ENCODE measurements at places on chromosomes 6 and 20.

GRCh38 chr6:131129689-131130553, 5.3 kb upstream of the AKAP7 start:
- no peak for DNase-seq

DNA sequence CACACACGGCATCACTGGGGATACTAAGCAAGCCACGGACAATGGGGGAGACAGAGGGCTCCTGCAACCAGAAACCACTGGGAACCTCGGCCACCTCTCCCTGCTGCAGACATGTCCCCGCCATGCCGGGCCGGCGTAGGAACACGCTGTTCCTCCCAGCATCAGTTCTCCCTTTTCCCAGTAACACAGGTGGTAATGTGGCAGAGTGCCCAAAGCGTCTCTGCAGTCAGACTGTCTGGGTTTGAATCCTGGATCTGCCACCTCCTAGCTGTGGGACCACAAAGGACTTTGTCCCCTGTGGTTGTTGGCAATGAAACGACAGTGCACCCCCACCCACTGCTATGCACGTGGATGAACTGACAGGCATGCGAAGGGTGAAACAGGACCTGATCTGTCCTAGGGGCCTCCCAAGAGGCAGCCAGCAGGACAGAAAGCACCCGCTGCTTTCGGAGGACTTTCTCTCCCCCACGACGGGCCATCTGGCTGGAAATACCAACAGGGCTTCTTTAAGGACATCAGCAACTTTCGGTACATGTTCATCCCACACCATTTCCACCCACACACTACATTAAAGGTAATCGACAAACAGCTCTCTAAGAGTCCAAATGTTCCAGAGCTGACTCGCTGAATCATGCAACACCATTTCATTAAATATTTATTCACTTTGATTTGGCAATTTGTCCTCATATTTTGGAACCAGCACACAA, 74.1 kb downstream of the SULF2 start:
- DNase-seq, result no peak

GRCh38 chr6:97864366-97864765, 581.4 kb upstream of the MMS22L start:
- no peak for DNase-seq

- peak; percentile 19 for DNase-seq
Measured at GRCh38 chr6:136643850-136644596, 93.8 kb upstream of the MAP7 start.

DNA sequence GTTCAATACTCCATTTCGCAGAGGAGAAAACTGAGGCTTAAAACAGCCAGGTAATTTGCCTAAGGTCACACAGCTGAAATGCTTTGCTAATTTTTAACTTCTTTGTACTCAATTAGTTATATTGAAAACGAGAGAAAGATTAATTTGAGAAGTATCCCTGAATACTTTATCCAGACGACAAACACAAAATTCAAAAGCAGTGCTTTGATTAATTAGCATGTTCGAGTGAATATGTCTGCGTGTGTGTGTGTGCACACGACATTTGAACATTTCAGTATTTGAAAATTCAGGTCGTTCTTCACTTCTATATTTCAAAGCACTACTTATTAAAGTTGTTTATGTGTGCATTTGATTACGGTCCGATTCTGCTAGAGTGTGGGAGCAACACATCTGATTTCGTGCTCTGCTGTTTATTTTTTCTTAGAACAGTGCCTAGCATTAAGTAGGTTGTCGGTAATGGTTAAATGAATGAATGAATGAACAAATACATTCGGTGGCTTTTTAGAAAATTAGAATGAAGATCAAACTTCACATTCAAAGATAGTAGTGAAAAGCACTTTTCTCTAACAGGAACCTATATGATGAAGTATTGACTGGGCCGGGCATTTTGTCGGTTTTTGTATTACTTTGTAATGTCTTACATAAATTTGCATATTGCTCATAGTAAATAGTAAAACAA, 36.9 kb upstream of the SYNCRIP start:
- DNase-seq, result no peak

- no peak for DNase-seq
Measured at GRCh38 chr6:28408076-28408802, 8.7 kb upstream of the ZSCAN12 start.

- no peak for DNase-seq
Measured at GRCh38 chr6:33677143-33677660, 34.3 kb downstream of the UQCC2 start.

GRCh38 chr20:37651932-37652331, 41.9 kb upstream of the CTNNBL1 start:
- no peak for DNase-seq

DNA sequence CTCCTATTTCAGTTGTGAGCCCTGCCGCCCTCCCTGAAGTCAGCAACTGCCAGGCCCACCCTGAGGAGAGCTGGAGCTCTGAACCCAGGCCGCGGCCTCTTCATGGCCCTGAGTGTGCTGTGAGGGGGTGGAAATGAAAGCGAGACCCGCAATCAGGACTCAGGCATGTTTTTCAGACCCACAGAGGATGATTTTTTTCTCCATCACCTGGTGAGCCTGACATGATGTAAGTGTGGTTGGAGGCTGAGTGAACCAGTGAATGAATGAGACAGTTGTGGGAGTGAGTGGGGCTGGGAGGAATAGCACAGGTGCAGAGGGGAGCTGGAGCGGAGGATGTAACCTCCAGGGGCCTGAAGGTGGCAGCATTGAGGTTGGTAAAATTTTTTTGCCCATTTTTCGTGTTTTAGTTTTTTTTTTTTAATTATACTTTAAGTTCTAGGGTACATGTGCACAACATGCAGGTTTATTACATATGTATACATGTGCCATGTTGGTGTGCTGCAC, 18.3 kb downstream of the RAET1L start:
- DNase-seq, result no peak

- DNase-seq, result no peak
Measured at GRCh38 chr20:48178633-48179032, 393.4 kb upstream of the SULF2 start.

DNA sequence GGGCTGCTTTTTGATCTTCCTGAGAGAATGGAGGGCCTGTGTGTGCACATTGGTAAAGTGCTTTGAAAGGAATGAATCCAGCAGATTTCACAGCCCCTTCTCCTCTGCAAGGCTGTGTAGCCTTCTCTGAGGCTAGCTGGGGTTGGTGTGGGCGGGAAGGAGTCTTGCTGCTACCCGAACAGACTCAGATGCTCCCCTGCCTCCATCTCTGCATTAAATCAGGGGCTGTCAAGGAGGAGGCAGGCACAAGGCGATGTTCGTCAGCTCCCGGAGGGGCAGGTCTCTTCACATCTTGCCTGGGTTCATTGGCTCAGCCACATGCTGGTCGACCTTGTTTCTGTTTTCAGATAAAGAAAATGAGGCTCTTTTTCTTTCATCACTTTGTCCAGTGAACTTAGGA, 291.5 kb upstream of the SULF2 start:
- DNase-seq, result no peak

All from GM12892 (cell line).